ENCODE measurements at places on chromosomes 16 and 17.

- no peak for DNase-seq
These were observed 106.8 kb upstream of the AXIN2 start for GRCh38 chr17:65668211-65668610.

DNA sequence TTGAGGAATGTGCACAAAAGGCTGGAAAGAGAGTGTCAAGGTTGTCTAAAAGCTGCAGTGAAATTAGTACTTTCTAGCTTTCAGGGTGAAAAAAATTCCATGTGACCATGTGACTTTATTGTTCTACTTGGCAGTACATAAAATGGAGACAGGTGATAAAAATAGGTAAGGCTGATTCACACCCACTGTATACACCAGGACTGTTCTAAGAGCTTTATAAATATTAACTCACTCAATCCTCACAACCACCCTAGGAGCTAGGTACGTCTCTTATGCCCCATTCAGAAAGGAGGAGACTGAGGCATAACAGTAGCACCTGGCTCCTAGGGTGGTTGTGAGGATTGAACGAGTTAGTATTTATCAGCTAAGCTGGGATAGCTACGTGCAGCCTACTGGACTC, 28.2 kb upstream of the DNAH17 start:
- DNase-seq = no peak

DNA sequence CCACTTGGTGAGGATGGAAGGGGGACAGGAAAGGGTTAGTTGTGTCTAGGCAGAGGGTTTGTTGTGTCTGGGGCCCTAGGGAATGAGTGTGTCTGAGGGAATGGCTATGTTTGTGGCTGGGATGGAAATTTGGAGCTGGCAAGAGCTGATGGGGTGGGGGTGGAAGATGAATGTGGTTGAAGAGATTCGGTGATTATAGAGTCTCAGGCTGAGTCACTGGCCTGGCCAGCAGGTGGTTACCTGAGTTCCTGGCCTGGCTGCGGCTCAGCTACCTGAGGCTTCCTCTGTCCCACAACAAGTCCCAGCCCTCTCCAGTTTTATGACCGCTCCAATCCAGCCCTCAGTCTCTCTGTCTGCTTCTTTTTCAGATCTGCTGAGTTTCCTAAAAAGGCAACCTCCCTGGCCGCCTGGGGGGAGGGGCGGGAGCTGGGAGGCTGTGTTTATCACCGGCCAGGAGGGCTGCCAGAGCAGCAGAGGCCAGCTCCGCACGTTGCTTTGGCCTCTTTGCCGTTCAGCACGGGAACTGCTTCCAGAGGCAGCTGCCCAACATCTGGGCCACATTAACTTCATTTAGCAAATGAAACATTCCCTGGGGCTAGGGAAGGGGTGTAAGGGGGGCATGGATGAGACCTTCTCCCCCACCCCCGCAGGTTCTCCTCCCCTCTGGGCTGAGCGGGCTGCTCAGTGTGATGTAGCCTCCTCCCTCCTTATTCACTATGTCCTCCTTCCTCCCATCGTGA, 21.8 kb downstream of the ITGB3 start:
- DNase-seq = no peak

- DNase-seq = no peak
These were observed 6.6 kb downstream of the HS3ST6 start for GRCh38 chr16:1911467-1912214.

GRCh38 chr17:75439287-75439686, 17.1 kb upstream of the TMEM94 start:
- no peak for DNase-seq

DNA sequence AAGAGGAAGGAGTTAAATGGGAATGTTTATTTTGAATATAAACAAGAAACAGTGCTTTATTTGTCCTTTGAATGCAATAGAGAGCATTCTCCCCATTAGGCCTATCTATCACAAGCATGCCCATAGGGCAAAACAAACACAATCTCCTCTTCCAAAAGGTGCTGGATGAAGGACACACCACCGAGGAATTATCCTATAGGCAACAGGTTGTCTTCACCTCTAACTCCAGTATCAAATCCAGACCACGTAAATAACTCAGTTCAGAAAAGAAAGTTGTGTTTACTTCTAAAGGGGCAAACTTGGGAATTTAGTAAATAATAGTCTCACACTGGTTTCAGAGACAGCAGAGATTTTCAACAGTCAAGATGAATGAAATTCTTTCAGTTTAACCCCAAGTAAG, 83.7 kb upstream of the CLEC18B start:
- no peak for DNase-seq

DNA sequence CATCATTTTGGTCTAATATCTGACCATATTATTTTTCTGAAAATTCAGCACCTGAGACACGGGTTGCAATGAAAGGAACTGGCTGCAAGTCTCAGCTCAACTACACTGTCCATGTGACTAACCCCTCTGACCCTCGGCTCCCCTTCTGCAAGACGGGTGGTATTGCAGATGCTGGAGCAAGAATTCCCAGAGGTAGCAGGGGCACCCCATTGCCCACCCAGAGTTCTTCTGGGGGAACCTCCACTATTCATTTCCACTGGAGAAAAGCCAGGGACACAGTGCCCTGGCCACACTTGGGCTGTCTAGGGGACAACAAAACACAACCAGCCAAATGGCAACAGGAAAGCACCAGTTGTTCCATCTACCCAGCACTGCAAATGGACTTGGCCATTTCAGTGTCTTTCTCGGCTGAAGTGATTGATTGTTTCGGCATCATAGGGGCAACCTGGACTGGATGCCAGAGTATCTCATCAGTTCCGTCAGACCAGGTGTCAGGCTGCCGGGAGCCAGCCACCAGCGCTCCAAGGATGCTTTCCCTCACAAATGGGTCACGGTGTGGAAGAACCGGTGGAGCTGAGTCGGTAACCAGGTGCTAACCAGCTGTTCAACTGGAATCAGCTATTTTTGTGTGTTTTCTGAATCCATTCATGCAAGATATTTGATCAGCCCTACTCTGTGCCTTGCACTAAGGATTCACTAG, 58.1 kb downstream of the C16orf78 start:
- no peak for DNase-seq

Data from NCI-H2081 (cell line).